ENCODE measurements at places on chromosomes 16 and 17.

GRCh38 chr17:40251576-40251975, 32.5 kb downstream of the WIPF2 start:
- no peak for DNase-seq

GRCh38 chr17:10081571-10082169, 116.7 kb downstream of the GAS7 start:
- DNase-seq = no peak

DNA sequence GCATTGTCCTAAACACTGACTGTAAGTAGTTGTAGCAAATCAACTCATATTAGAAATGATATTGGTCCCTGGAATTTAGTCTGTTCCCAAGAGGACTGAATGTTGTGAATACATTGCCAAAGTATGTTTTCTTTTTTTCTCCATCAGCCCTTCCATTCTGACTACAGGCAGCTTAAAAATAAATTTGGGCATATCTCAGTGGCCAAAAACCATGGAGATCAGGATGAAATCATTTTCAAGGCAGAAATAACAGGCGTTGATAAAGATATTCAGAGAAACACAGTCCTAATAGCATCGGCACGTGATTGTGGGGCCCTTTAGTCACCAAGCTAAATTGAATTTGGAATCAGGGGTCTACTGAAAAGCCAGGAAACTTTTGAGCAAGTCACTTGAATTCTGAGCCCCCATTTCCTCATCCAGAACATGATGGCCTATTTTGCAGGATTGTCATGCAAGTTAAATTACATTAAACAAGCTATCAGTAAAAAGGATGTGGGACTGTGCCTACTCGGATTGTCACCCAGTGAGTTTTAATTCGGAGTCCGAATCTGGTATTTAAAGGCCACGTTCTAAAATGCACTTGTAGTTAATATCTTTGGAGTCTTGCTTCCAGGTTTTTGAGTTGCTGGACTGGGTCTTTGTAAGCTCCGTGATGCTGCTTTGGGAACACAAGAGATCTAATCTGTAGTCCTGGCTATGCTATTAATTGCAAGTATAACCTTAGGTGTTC, 17.1 kb downstream of the HLF start:
- DNase-seq = no peak

- DNase-seq = no peak
These were observed 23.0 kb downstream of the ARHGAP23 start for GRCh38 chr17:38451030-38451839.

GRCh38 chr17:77727037-77727615, 231.4 kb upstream of the TNRC6C start:
- DNase-seq = no peak

- DNase-seq = no peak
These were observed 140.2 kb downstream of the MSI2 start for GRCh38 chr17:57396511-57396921.

- no peak for DNase-seq
These were observed 16.3 kb downstream of the SLFN12L start for GRCh38 chr17:35521150-35521549.

DNA sequence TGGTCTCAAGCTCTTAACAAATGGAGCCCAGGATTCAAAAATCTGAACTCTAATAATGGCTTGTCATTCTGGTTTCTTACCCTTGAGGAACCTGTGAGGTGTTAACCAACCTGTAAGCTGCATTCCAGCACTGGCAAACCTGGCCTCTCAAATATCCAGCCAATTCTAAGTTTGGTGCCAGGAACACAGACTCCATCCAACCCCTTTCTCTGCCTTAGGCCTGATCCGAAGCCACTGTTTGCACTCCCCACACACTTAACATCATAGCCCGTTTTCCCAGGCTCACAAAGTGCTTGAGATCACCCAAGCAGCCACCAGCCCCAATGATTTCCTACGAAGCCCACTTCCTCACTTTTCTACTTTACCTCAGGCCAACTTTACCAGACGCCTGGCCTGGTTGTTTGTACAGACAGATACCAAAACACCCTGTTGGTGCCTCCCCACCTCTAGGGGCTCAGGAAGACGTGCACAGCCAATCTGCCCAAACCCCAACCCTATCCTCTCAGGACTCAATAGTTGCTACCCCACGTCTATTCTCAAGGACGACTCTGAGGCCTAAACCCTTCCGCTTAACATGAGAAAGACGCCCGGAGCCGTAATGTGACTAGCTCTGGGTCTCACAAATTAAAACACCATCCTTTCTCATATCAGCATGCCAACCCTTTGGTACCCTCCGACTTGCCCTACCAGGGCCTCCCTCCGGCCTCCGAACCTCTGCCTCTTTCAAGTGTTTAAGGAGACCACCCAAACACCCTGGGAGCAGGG, 3.2 kb upstream of the PER1 start:
- no peak for DNase-seq

GRCh38 chr17:11618861-11619566, 20.7 kb downstream of the DNAH9 start:
- DNase-seq = no peak

- no peak for DNase-seq
These were observed 14.2 kb downstream of the CDRT4 start for GRCh38 chr17:15453246-15453645.

- no peak for DNase-seq
These were observed 817.6 kb upstream of the CDH8 start for GRCh38 chr16:62853887-62854286.

GRCh38 chr16:88727871-88728270, 21.6 kb downstream of the CTU2 start:
- DNase-seq = no peak

DNA sequence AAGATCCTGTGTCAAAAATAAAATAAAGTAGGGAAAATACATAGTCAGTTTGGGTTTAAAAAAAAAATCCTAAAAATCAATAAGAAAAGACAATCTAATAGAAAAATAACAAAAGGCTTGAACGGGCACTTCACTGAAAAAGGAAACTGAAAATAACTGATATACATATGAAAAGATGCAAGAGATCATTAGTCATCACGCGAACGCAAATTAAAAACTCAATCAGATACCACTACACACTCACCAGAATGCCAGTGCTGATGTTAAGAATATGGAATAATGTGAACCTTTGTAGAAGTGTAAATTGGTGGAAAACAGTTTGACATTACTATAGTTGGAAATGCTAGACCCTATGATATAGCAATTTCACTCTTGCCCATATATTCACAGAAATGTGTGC, 14.6 kb downstream of the GNGT2 start:
- no peak for DNase-seq

DNA sequence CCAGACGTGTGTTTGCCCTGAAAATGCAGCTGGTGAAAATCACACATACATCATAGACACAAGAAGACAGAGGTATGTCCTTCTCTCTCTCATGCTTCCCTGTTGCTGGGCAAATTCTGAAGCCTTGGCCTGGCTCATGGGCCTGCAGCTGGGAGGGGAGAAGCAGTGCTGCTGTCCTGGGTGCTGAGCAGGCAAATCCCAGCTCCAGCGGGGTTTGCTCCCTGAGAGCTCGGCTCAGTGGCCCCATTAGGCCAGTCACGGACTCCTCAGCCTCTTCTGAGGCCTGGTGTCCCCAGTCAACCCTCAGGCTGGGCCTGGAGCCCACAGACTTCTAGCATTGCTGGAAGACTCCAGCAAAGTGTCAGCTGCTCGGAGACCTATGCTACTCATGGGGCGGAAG, 11.7 kb downstream of the RHBDL3 start:
- DNase-seq = no peak

- no peak for DNase-seq
These were observed 914 bp downstream of the MAP1LC3B start for GRCh38 chr16:87392821-87393679.

DNA sequence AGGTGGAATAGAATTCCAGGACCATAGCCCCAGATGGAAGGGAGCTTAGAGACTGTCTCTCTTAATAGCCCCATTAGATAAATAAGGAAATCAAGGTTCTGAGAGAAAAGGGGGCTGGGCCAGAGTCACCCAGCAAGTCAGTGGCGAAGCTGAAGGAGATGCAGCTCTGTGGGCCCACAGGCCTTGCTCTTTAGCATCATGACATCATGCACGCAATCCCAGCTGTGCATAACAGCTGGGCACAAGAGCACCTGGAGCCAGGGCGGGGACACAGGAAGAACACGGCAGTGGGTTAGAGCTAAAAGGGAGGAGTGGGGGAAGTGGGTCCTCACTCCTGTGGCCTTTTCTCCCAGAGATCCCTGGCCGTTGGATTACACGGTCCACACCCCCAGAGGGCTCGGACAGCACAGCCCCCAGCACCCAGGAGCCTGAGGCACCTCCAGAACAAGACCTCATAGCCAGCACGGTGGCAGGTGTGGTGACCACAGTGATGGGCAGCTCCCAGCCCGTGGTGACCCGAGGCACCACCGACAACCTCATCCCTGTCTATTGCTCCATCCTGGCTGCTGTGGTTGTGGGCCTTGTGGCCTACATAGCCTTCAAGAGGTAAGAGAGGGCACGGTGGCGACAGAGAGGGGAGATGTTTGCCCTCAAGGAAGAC, 15.1 kb downstream of the NGFR start:
- no peak for DNase-seq

DNA sequence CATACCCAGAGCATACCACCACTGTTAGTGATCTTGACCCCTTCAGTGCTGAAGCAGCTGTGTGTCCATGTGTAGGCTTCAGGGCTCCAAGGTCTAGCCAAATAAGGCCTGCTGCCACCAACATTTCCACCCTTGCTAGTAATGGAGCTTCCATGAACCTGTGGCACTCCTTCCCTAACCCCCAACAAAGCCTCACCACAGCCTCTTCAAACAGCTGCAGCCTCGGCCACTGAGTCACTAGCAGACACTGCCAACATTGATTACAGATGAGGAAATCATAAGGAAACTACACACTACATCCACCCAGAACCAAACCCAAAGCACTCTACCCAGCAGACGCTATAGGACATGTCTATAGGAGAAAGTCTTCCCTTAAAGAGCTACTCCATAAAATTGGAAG, 610.7 kb downstream of the KCNJ2 start:
- DNase-seq = no peak

- no peak for DNase-seq
These were observed 5.4 kb upstream of the G6PC1 start for GRCh38 chr17:42895185-42895555.

- no peak for DNase-seq
These were observed 80.0 kb downstream of the PCTP start for GRCh38 chr17:55830699-55831471.

All from esophagus squamous epithelium (tissue), 5 donors.